Esophagus squamous epithelium (tissue), 5 donors: ENCODE measurements at places on chromosomes 16 and 17. TPM values are rescaled to one million over a fixed set of nuclear protein-coding genes. Genes with fewer than 3 reads are reported as not detected.

DNA sequence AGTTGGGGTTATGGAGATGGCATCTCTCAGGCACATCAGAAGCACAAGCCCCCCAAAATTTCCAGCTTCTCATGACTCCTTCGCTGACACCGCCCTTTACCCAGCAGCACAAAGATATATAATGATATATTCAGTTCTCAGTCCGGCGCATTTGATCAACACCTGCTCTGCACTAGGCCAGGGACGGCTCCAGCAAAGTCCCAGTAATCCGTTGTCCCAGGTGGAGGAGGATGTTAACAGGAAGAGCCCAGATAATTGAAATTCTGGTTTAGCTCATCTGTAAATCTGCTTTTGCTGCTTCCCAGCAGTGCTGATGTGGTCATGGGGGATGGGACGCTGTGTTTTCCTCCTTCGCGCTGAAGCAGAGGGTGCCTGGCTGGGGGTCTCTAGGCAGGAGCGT lies 131.5 kb downstream of the OR1D5 start:
- no peak for DNase-seq

GRCh38 chr16:64162613-64163375 lies 959.1 kb downstream of the CDH11 start:
- no peak for DNase-seq

GRCh38 chr16:85149776-85150175 lies 37.5 kb upstream of the CIBAR2 start:
- no peak for DNase-seq

The TERB1 gene
- not detected for total RNA-seq

The KRTAP1-5 gene
- total RNA-seq = not detected

GRCh38 chr17:49018748-49019147 lies 21.6 kb downstream of the IGF2BP1 start:
- no peak for DNase-seq

- DNase-seq = no peak
Measured at GRCh38 chr17:63783522-63783921, 9.6 kb downstream of the DDX42 start.

The C16orf46 gene
- 5.1 TPM for total RNA-seq

DNA sequence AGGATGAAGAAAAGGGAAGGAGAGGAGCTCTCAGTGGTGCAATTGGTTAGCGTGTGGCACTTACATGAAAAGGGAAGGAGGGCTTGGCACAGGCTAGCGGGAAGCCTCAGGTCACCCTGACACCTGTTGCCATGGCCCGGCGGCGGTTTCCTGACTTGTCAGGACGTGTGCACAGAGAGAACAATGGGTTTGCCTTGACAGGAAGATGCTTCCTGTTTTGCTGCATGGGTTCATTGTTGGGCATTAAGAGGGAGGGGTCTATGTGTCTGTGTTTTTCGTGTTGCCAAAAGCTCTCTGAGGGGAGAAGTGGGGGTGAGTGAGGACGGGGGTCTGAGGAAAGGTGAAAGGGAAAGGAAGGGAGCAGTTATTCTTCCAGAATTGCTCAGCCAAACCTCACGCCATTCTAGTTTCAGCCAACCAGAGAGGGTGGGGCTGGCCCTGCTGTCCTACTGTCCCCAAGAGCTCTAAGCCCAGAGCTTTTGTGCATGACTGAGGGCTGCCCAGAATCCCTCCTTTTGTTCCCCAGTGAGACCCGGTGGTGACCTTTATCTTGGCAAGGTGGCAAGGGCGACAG lies 17.1 kb upstream of the CCR7 start:
- peak; percentile 32 for DNase-seq

The TBC1D28 gene
- total RNA-seq = not detected

DNA sequence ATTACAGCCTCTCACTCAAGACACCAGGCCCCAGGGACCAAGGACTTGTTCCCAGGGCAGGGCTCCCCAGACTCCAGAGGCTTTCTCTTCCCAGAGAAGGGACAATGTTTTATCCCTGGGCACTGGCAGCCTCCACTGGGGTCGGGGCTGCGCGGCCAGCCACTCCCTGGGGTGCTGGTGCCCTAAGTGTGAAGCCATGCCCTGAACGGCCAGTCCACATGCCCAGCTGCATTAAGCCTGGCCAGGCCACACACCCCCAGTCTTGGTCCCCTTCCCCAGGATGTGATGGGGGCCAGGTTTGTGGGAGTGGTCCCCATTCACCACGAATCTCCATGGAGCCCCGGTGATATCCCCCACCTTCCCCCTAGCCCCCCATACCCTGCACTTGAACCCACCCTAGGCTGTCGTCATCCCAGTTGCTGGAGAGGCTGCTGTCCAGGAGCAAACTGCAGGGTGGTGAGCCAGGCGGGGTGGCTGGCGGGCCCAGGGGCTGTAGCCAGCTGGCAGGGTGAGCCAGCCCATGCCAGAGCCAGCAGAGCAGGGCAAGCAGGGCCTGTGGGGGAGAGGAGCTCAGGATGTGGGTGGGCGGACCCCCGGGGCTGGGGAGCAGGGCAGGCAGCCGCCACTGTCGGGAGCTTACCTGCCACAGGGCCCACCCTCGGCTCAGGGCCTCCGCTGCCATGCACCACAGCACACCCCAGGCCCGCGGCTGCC lies 4.6 kb downstream of the PAQR4 start:
- DNase-seq = no peak

DNA sequence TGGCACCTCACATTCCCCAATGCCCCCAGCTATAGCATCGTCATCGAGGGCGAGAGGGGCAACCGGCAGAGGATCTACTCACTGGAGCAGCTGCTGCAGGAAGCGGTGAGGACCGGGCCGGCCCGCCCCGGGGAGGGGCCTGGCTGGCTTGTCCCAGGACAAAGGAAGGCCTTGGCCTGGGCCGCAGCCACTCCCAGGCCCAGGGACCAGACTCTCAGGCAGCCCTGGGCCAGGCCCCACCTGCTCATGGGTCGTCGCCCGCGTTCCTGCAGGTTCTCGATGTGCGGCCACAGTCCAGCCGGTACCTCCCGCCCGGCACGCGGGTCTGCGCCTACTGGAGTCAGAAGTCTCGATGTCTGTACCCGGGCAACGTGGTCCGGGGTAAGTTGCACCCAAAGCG lies 53.4 kb downstream of the ACTG1 start:
- DNase-seq = no peak

GRCh38 chr17:83152745-83153611 lies 73.6 kb downstream of the METRNL start:
- DNase-seq = no peak

The TNFSF13 gene
- total RNA-seq = 12.8 TPM

DNA sequence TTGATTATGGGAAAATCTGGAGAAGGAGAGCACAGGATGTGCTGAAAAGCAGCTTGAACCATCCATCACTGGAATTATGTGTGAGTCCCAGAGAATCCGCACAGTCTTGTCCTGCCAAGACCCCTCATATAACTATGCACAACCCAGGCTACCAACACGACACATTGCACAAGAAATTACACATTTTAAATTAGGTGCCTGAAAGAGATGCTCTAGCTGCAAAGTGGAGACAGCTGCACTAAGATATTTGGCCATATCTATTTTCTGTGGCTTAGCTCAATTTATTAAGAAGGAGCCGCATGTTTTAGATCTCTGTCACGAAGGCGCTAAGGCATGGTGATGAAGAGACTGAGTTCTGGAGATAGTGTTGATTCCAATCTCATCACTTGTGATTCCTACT lies 1308.4 kb downstream of the CDH8 start:
- DNase-seq = no peak

The HSD11B2 gene
- total RNA-seq = 13.0 TPM

The JPH3 gene
- total RNA-seq = 0.45 TPM

GRCh38 chr17:373613-374230 lies 21.1 kb upstream of the RPH3AL start:
- no peak for DNase-seq

The GDPD3 gene
- total RNA-seq = 17.8 TPM

DNA sequence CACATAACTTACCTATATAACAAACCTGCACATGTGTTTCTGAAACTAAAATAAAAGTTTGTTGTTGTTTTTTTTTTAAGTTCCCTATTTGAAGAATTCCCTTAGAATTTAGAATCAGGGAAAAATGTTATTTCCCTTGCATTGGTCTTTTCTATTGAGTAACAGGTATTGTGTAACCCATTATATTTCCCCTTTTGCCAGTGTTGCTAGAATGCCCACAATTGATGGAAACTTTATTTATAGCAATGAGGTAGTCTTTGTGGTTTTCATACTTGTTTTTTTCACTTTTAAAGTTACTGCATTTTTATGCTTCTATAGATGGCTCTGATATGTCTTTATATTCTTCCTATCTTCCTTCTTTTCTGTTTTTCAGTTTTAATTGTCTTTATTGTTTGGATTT lies 3.9 kb downstream of the NLRP1 start:
- DNase-seq = no peak

GRCh38 chr17:27751166-27751565 lies 49.2 kb downstream of the NOS2 start:
- DNase-seq = no peak

DNA sequence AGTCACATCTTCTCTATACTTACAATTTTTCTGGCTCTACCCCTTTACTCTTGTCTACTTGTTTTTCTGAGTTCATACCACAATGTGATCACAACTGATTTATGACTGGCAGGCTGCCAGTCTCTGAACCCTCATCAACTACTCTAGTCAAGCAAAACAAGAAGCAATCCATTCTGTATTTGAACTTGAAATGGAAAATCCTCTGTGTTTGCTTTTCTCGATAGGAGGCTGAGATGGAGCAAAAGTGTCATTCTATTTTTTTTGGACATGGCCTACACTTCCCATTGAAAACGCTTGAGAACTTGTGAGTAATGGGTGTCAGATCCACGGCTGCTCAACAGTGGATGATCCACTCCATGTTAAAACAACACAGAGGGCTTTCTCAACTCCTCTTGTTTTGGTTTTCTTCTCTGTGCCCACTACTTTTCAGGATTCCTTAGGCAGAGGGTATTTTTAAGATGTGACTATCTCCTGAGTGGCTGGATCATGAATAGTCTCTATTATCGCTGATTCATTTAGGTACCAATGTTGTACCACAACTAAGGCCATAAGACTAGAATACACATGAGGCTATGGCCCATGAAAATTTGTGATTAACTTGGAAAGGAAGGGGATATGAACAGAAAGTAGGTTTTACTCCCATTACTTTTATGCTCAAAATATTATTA lies 11.7 kb downstream of the TMEM100 start:
- DNase-seq = no peak

- DNase-seq = no peak
Measured at GRCh38 chr16:77945126-77945525, 77.2 kb upstream of the CLEC3A start.

DNA sequence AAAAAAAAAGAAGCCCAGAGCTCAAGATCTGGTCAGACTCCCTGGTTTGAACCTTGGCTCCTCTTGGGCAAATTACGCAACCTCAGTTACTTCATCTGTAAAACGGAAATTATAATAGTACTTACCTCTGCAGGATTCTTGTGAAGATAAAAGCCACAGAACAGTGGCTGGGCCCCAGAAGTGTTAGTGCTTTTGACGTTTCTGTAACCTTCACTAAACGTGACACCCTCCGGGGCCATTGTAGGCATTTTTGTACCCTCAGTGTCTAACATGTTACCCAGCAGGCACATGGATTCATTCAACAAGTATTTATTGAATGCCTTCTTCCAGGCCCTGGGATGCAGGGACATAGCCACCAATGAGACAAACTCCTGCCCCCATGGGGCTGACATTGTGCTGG lies 58.0 kb downstream of the PITPNC1 start:
- no peak for DNase-seq
